ENCODE measurements at places on chromosomes 4 and X.
A peak's percentile ranks its signal among the peaks of the same experiment; 100 is the strongest.

DNA sequence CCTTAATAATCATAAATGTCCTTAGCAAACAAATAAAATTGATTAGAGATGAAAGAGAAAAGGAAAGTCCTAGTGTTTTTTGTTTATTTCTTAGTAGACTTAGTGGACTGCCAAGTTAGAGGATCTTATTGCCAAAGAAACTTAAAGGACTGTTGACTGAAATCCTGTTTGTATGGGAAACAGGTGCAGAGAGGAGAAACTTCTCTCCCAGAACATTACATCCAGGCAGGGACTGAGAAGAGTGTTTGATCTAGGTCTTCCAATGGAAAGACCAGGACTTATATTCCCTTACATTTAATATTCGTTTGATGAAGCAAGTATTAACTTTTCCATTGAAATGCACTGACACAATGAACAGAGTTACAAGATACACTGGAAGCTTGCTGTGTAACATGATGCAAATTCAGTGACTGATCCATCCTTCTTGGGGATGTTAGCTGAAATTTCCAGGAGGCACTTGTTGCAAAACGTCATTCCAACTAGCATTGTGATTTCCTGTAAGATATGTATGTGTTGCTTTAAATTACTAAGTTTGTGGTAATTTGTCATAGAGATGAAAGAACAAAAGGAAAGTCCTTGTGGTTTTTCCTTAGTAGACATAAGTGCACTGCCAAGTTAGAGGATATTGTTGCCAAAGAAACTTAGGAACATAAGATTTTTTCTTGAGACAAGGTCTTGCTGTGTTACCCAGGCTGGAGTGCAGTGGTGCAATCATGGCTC, 505.6 kb downstream of the STIM2 start:
- no peak for DNase-seq

- no peak for DNase-seq
Measured at GRCh38 chr4:114773339-114773738, 174.7 kb downstream of the UGT8 start.

DNA sequence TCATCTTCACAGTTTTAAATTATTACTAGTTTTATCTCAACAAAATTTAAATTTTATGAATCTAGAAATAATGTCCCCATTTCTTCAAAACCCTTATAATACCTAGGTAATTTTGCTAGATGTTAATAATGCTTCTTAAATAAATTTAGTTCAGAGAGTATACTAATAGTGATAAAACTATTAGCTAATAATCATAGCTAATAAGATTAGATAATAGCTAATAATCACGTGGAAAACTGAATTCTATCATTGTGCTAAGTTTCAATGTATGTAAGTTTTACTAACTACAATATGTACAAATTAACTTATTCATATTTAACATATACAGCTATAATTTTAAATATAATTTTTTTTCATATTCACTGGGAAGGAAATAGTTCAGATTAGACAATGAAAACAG, 10.2 kb downstream of the ANKRD17 start:
- no peak for DNase-seq

GRCh38 chr4:145796346-145796745, 116.4 kb downstream of the C4orf51 start:
- DNase-seq = no peak

GRCh38 chrX:105658136-105658535, 164.2 kb upstream of the NRK start:
- no peak for DNase-seq

DNA sequence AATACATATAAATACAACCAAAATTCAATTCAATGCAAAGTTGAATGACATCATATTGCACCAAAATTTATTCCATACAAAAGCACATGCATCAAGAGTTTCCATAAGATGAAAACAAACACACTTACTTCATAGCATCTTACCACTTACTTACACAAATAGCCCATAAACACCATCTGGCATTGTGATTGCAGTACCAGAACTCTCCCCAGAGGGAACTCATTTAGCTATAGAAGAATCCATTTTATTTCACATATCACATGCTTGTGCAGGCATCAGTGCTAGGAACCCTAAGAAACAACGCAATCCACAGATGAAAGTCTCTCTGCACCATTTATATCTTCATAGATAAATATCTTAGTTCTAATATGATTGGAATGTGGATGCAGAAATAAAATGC, 77.9 kb downstream of the SLC7A11 start:
- DNase-seq = no peak

GRCh38 chrX:70336767-70337166, 46.9 kb downstream of the KIF4A start:
- no peak for DNase-seq

- no peak for DNase-seq
Measured at GRCh38 chrX:107871136-107871535, 45.5 kb downstream of the MID2 start.

DNA sequence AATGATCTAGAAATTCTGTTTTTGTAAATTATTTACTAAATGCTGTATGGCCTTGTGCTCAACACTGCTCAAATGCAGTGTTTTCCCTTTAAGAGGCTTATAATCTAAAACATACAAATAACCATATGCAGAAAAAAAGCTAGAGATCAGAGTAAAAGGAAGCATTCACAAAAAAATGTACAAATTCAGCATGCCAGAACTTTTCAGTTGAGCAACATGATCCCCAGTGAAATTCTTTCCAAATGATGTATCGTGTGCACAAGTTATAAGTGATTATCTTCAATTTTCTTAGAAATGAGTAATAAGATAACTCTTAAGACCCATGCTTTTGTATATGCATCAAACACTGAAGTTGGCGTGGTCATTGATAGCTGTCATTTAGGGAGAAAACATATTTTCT, 5.0 kb downstream of the GPC3 start:
- no peak for DNase-seq

- peak; percentile 71 for DNase-seq
Measured at GRCh38 chr4:54986095-54986846, 139.1 kb downstream of the KDR start.

DNA sequence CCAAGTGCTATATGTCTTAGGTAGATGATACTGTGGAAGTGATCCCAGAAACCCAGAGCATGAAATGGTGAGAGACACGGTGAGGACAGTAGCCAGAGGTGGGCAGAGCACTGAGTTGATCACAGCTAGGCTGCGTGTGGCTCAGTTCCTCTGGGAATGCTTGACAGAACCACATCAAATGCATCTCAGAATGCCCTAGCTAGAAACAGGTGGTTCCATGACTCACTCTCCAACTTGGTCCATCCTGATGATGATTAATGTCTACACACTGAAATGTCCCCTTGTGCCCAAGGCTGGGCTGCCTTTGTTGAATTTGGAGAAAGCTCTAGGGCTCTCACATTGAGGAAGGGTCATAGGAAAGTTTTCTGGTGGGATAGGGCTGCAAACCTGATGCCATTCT, 113.6 kb downstream of the ZNF518B start:
- no peak for DNase-seq

DNA sequence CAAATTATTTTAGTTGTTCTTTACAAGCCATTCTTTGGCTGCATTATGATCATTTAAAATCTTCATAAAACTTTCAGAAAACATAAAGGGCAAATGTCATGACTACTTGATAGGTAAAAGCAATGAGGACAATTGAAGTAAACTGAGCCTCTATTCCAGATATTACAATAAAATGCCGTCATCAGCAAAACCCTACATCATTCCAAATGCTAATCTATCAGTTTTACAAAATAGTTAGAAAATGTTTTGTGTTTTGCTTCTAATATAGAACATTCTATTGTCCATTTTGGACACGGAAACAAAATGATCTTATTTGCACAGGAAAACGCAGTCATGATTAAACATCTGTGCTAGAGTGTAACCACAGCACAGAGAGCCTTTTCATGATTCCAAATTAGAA, 1330.6 kb upstream of the ADGRL3 start:
- no peak for DNase-seq

DNA sequence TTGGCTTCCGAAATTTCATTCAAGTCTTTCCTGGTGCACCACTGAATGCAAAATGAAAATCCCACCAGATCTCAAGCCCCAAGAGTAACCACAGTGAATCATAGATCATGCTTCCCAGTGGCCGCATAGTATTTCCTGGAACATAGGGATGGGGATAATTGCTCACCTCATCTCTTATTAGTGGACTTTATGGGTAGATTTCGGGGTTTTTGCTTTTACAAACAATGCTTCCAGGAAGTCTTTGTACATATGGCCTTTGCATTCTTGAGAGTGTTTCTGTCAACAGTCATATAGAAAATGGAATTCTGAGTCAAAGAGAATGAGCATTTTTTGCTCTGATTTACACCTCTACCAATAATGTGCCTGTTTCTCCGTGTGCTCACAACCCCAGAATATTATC, 53.4 kb downstream of the PPEF2 start:
- DNase-seq = no peak

DNA sequence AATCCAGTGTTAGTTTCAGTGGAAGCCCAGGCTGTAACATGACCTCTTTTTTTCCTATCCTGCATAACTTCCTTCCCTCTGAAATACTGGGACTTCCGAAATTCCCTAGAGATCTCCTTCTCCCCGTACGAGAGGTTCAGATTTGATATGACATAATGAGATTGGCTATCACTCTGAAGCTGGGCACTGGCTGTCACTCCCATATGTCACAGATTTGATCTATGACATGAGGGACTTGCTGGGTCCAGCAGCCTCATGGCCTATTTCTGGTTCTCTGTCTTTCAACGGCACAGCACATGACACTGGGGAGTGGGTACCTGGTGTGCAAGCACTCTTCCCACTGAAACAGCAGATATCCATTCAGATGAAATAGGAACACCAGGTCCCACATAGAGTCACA, 36.7 kb downstream of the PF4 start:
- no peak for DNase-seq

DNA sequence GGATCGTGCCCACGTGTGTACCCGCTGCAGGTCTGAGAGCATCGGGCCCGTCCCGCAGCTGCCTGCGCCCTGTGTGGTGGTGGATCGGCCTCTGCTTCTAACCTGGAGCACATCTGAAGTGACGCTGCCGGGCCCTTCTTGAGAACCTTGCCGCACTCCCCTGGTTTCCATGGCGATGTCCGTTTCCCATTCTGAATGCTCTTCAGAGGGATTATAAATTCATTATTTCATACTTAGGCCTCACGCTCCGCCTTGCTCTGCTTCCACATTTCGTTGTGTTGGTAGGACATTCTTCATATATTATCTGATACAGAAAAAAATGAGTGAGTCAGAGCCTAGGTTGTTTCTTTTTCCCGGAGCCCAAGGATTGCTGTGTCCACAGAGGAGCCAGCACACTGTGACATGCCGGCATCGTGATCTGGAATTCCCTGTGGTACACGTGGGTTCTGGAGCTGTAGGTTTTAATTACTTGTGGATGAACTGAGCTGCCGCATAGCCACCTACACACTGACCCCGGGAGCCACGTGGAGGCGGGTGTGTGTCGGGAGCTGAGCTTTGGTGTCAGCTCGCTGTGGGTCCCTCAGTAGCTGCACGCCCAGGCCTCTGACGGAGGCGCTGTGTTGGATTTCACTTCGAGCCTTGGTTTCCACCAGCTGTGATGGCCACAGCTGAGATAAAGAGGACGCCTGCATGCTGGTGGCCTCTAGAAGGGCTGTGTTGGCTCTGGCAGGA, 63.4 kb downstream of the PSAPL1 start:
- DNase-seq = no peak

DNA sequence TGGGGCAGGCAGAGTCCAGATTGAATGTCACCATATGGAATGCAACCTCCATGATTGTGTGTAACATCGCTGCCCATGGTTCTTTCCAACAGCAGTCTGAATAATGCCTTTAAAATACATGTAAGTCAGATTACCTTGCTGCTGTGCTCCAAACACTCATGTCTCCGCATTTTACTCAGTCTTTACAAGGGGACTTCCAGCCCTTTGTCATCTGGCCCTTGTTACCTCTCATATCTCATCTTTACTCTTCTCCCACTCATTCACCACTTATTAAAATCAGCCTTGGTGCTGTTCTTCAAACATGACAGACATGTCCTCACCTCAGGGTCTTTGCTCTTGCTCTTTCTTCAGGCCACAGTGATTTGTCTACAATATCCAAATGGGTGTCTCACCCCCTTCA, 200.4 kb upstream of the GYPA start:
- DNase-seq = no peak

GRCh38 chr4:78880874-78881492, 58.3 kb downstream of the PAQR3 start:
- DNase-seq = no peak

DNA sequence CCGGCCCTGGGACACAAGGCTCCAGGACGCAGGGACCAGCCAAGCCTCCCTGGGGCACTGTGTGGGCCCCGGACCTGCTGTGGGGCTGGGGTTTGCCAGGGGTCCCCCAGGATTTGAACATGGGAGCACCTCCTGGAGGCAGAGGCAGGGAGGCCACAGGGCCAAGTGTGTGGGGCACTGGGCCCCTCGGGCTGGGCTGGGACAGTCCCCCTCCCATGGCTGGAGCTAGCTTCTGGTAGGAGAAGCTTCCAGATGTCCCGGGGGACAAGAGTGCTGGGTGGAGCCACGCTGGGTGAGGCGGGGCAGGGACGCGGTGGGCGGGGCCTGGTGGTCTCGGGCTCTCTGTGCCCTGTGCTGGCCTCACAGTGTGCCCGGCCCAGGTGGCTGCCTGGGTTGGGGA, 18.6 kb downstream of the FGFRL1 start:
- no peak for DNase-seq

DNA sequence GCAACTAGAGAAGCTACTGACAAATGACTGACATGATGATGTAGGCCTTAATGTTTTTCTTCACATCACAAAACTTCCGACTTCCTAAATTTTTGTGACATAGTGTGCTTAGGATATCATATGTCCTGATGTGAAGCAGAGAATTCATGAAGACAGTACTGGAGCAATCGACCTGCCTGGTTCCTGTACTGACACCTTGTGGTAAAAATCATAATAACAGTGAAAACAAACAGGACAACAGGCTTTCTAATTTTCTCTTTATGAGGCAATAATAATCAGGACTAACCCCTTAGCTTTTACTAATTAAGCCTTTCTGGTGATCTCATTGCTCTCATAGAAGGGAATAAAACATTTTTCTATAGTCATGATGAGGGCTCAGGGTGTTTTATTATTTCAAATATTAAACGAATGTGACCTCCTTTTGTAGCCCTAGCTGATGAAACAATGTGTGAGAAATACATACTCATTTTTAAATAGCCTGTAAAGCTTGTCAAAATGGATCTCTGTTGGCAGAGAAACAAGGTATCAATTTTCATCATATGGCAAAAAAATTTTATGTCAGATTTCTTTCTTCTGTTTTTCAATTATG, 158.4 kb downstream of the TENT5D start:
- DNase-seq = peak; percentile 43

GRCh38 chrX:49155900-49156837, 6.4 kb upstream of the MAGIX start:
- peak; percentile 94 for DNase-seq

GRCh38 chrX:51837921-51838320, 55.5 kb upstream of the MAGED1 start:
- no peak for DNase-seq

- DNase-seq = no peak
Measured at GRCh38 chr4:81562093-81562492, 90.4 kb upstream of the RASGEF1B start.

- no peak for DNase-seq
Measured at GRCh38 chr4:106316773-106317409, 541 bp downstream of the AIMP1 start.
